ENCODE measurements at places on chromosomes 12 and 14.

- DNase-seq, result no peak
These were observed 166.8 kb downstream of the RMST start for GRCh38 chr12:97629382-97629781.

- no peak for DNase-seq
These were observed 13.2 kb downstream of the PXN start for GRCh38 chr12:120252071-120252906.

GRCh38 chr14:66662374-66662773 lies 154.4 kb downstream of the GPHN start:
- no peak for DNase-seq

DNA sequence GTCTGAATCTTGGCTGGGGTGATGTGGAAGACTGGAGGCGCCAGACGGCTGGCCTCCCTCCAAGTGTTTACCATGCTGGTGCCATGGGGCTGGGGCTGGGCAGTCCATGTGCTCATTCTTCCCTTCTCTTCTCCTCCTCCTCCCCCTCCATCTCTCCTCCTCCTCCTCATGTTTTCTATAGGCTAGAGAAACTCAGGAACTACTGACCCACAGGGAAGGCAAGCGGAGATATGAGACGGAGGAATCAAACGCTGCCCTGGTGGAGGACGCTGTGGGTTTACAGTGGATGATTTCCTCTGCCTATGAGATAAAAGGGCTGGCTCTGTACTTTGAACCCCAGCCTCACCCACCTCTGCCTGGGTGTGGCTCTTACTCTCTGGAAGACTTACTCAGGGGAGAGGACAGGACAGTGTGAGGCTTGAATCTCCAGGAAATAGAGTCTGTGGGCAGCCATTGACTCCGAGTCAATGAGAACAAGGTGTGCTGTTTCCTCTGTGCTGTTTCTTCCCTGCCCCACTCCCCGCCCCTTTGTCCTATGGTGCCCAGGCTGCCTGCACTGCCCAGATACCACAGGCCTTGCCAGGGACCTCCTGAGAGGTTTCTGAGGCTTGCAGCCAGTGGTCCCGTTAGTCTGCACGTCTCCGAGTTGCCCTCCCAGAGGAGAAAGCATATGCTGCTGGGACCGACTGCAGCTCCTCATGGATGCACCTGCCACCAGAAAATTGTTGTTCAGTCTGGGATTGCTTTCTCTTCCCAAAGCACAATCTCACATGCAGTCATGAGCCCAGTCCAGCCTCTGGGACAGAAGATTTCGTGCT lies 132.6 kb upstream of the ARHGAP5 start:
- DNase-seq, result no peak

DNA sequence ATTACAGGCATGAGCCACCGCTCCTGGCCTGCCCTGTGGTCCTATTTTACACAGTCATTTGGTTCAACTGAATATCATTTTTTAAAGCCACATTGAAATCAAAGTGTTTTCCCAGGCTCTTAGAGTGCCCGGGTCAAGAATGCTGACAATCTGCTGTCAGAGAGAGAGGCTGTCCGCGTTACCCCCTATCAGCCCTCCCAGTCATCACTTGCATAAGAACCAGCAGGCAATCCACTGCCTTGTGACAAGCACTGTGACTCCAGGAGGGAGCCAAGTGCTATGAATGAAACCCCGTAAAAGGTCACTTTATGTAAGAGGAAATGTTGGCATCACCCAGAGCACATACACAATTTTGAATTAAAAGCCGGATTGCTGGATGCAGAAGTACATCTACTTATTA lies 13.5 kb downstream of the PHLDA1 start:
- DNase-seq, result no peak

DNA sequence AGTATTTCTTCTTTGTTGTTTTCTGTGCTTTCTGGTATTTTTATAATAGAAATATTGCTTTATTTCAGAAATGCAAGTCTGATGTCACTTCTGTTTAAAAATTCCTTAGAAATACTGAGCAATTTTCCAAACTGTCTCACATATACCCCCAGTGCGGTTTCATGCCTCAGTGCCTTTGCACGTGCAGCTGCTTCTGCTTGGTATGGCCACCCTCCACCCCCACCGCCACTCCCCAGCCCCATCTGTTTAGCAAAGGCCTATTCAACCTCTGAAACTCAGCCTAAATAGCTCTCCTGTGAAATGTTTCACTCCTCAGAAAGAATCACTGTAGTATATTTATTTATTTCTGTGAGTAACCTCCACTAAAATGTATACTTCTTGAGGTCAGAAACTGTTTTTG lies 52.3 kb downstream of the PPM1H start:
- DNase-seq, result no peak

DNA sequence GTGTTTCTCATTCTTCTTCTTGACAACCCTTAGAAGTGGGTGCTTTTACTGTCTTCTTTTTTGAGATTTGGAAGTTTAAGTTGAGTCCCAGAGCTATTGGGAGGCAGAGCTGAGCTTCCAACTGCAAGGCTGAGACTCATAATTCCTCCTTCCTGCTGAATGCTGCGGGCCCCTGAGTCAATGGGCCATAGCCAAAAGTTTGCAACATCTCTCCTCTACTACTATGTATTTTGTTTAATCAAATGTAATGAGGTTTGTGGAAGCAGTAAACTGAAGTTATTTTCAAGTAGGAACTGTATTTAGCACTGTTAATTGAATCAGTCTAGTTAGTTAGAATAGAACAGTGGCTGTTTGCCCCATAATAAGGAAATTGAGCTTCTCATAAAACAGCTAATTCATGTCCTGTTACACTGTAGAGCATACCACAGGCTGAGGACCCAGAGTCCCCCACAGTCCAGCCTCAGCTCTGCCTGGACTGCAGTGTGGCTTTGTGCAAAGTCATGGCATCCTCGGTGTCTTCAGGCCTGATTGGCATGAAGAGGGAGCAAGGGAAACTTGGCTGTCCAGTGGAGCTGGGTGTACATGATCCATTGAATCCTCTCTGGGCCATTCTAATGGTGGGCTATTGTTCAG lies 631.7 kb downstream of the VRK1 start:
- no peak for DNase-seq

DNA sequence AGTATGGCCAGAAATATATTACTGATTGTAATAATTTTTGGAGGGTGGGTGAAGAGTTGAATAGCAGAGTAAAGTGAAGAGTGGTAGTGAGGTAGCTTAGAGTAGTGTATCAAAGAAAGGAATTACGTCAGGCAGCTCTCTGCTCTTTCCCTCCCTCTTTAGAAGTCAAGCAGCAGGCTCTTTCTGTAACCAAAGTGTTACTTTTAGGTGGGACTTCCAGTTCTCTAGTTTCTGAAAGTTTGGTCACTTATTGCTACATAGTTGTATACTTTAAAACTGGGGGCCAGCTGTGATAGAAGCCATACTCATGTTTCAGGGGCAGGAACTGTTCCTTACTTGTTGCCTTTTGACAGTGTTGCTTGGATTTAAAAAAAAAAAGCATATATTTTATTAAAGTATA lies 30.6 kb downstream of the ATF7IP start:
- no peak for DNase-seq

GRCh38 chr12:57897286-57897974 lies 43.9 kb upstream of the ATP23 start:
- DNase-seq, result peak; percentile 21

- DNase-seq, result no peak
These were observed 148.2 kb downstream of the SLC38A6 start for GRCh38 chr14:61129168-61129745.

DNA sequence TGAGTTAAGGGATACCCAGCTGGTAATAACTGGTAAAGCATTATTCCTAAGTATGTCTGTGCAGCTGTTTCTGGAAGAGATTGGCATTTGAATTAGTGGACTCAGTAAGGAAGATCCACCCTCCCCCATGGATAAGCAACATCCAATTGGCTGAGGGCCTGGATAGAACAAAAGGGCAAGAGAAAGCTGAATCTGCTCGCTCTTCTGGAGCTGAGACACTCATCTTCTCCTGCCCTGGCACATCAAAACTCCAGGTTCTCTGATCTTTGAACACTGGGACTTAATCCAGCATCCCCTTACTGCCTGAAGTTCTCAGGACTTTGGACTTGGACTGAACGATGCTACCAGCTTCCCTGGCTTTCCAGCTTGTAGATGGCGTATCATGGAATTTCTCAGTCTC lies 63.1 kb upstream of the CNOT2 start:
- DNase-seq, result no peak

DNA sequence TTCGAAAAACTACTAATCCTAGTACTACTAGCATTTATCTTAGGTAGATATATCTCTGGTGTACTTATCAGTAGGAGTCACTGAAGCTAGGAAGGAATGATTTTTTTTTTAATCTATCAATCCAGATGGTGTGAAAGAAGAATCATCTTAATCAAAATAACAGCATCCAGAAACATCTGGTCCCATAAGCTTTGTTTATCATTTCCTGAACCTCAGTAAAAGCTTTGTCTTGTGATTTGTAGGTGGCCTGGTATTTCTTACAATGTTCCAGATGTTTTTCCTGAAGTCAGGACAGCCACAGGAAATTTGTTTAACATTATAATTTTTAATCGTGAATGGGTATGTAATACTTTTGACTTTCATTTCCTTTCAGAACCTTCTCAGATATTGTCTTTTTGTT lies 28.0 kb upstream of the LUM start:
- no peak for DNase-seq

- no peak for DNase-seq
These were observed 33.2 kb upstream of the PPP1R13B start for GRCh38 chr14:103880348-103881267.

DNA sequence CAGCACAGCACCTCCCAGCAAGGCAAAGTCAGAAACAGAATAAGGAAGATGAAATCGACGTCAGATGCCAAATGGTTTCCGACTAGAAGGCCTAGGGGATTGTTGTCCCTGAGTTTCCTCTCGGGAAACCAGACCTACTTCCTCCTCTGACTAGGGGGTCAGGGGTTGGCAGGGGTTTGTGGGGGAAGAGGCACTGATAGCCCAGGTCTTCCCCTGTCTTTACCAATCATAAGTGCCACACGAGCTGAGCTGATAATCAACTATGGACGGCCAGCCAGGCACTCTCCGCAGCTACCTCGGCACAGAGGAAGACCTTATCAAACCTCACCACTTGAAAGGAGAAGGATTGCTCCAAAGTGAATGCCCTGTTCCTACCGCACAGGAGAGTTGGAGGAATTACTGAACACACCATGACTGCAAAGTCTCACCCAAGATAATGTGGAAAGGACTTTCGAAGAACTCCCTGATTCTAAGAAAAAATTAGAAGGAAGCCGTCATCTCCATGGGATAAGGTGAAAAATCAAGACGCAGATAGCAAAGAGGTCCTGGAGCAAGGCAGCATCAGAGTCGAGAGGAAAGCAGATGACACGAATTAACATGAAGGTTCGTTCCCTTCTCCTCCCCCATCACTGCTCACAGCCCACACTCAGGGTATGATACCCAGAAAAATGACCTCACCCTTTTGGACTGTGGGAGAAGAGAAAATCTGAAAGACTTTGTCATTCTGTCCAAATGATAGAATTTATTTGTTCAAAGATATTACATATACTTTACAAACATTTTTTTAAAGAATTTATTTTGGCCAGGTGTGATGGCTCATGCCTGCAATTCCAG lies 77.7 kb upstream of the MED13L start:
- DNase-seq, result no peak

DNA sequence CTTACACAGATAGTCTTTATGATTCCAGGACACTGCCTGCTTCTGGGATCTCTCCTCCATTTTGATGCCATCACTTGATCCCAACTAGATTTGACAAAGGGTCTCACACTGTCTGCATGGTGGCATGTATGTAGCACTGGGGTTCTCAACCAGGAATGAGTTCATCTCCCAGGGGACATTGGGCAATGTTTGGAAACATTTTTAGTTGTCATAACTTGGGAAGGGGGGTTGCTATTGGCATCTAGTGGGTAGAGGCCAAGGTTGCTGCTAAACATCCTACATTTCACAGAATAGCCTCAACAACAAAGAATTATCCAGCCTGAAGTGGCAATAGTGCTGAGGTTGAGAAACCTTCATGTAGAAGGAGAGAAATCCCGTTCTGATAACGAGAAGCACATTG lies 376.2 kb downstream of the DPF3 start:
- no peak for DNase-seq

DNA sequence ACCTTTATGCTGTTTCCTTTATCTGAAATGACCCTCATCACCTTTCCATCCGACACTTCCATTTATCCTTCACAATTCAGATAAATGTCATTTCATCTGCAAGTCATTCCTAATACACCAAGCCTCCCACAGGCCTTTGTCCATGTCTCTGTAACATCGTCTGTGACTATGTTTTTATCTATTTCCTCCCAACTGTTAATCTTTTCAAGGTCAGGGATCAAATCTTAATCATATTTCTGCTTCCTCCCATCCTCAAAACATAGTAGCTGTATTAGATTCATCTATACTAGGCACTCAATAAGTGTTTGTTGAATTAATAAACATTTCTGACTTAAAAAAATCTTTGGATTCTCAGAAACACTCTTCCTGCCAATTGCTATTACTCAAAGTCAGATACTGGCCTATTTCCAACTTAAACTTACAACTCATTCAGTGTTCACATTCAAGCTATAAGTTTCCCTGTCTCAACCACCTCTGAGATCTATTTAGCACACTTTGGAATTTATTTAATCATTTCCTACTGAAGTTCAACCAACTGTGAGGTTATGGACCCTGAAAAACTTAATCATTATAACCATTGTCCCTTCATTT lies 100.2 kb upstream of the ALX1 start:
- DNase-seq, result no peak

- no peak for DNase-seq
These were observed 34.0 kb upstream of the AP4S1 start for GRCh38 chr14:30991408-30991807.

GRCh38 chr14:51129130-51129529 lies 34.2 kb upstream of the TRIM9 start:
- DNase-seq, result no peak

DNA sequence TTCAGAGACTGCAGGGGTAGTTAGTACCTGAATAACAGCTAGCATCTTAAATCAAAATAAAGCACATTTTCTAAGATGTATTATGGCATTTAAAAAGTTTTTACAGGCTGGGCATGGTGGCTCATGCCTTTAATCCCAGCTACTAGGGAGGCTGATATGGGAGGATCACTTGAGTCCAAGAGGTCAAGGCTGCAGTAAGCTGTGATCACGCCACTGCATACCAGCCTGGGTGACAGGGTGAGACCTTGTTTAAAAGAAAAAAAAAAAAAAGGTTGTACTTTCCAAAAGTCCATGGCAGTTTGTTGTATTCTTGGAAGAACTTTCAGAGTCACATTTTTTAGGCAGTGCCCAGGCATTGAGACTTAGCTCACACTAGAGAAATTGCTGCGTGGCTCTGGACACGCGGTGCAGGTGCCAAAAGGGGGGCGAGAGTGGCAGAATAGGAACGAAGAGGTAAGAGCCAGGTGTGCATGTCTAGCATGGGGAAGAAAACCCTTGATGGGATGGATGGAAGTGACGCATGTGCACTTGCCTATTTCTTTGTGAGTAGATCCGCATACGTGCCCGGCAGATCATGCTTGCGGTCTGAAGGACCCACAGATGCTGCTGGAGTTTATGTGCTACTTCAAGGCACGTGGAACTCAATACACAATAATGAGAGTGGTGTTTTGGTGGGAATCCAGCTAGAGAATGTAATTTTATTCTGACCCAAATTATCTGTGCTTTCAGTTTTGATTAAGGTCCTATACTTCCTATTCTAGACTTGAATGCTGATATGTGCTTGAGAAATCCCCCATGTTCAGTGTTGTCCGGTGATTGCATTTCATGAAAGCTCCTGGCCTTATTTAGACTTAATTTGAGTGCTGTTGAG lies 11.9 kb downstream of the ANKRD13A start:
- no peak for DNase-seq

All from WERI-Rb-1 (cell line).